ENCODE measurements at places on chromosomes 3 and 15. TPM values are rescaled to one million over a fixed set of nuclear protein-coding genes. Genes with fewer than 3 reads are reported as not detected.

Gene NBEAL2
- total RNA-seq = 6.4 TPM

Gene RBMS3
- 13.6 TPM for total RNA-seq

Gene GOLGA6D
- not detected for total RNA-seq

Gene CCR8
- total RNA-seq = not detected

Gene FOXL2NB
- not detected for total RNA-seq

Gene CYP1A1
- total RNA-seq = not detected

Gene SCAP
- 42.7 TPM for total RNA-seq

Gene CADM2
- 0.15 TPM for total RNA-seq

Gene DHFR2
- 2.7 TPM for total RNA-seq

Gene SERPINI2
- total RNA-seq = not detected

Gene HCN4
- total RNA-seq = not detected

Gene GRIP2
- total RNA-seq = not detected

Gene FMN1
- total RNA-seq = 6.7 TPM

Gene CD80
- total RNA-seq = not detected

Gene SNX22
- total RNA-seq = under 0.01 TPM

Gene ZPLD1
- not detected for total RNA-seq
